ENCODE measurements at places on chromosomes 3 and 15.

DNA sequence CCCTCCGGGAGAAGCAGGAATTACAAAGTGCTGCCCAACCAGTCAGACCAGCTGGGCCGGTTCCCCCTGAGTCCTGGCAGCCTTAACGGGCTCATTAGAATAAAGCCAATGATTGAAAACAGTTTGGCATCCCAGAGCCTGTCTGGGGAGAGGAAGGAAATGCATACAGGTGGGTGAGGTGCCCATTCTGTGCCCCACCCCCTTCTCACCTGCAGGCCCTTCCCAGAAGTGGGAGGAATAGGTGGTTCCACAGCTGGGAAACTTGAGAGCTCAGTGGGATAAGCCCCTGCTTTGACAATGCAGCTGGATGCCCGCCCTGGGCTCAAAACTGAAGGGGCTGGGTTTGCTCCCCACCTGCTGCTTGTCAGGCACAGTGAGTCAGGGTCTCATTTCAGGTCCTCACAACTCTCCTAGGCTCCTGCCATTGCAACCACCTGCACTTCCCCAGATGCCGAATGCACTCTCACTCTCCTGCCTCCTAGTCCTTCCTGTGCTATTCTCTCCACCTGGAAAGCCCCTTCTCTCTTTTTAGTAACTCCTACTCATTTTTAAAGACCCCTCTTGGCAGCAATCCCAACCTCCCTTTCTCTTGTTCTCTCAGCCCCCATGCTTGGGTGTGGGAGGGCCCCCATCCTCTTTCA lies 5.5 kb upstream of the BUB1B start:
- no peak for DNase-seq

GRCh38 chr3:3125977-3126376 lies 763 bp upstream of the TRNT1 start:
- no peak for DNase-seq

DNA sequence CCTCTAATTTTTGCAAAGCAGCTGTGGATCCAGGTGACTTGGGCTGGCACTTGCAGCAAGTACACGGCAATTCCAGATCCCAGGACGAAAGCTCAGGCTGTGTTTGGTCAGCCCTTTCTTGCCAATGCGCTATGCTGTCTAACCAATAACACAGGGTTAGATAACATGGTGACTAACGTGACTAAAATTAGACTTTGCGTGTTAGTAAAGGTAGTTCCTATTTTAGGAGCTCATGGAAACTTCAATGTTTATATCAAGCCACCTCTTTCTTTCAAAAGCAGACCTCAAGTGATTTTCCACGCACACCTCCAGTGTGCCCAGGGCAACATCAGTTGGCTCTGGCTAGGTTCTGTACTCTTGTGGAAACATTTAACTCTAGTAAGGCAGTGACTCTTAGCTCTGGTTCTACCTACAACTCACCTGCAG lies 32.5 kb downstream of the CDCP1 start:
- DNase-seq, result no peak

DNA sequence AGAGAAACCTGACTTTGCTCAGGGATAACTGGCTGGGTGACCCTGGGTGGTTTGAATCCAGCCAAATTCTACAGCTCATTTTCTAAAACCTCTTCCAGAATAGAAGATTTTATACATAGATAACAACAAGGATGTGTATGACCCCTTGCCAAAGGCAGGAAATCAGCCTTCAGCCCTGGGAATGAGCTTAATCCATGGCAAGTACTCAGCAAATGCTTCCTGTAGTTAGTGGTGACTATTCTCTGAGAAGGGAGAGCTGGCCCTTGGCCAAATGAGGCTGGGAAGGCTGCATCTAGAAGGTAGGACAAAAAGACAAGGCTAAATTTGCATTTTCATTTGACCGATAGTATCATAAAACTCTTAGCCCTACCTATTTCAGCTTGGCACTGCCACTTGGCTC lies 4.6 kb upstream of the HACD3 start:
- no peak for DNase-seq

GRCh38 chr15:48893311-48893710 lies 15.4 kb downstream of the EID1 start:
- no peak for DNase-seq

- no peak for DNase-seq
Observed at GRCh38 chr3:185764980-185765370, 59.9 kb downstream of the IGF2BP2 start.

DNA sequence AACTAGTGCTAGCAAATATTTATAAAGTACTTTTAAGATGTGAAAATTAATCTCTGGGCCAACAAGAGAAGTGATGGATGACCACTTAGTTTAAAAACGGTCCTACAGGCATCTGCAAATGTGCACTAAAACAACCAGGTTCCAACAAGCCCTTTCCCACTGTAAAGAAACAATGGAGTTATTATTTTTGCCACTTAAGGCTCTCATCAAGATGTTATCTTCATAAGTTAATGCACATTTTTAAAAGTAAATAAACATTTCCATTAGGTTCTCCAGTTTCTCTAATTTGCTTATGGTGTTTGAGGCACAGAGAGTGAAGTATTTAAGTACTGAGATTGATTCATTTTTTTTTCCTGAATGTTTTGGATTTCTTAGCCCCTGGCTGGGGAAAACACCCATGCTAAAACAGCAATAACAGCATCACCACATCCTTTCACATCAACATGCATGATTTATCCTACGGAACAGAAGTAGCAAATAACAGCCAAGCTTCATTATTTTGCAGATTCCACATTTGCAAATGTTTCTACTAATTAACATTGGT lies 20.8 kb downstream of the ABI3BP start:
- DNase-seq, result no peak

GRCh38 chr15:78398076-78398825 lies 39.8 kb upstream of the IREB2 start:
- DNase-seq, result no peak

DNA sequence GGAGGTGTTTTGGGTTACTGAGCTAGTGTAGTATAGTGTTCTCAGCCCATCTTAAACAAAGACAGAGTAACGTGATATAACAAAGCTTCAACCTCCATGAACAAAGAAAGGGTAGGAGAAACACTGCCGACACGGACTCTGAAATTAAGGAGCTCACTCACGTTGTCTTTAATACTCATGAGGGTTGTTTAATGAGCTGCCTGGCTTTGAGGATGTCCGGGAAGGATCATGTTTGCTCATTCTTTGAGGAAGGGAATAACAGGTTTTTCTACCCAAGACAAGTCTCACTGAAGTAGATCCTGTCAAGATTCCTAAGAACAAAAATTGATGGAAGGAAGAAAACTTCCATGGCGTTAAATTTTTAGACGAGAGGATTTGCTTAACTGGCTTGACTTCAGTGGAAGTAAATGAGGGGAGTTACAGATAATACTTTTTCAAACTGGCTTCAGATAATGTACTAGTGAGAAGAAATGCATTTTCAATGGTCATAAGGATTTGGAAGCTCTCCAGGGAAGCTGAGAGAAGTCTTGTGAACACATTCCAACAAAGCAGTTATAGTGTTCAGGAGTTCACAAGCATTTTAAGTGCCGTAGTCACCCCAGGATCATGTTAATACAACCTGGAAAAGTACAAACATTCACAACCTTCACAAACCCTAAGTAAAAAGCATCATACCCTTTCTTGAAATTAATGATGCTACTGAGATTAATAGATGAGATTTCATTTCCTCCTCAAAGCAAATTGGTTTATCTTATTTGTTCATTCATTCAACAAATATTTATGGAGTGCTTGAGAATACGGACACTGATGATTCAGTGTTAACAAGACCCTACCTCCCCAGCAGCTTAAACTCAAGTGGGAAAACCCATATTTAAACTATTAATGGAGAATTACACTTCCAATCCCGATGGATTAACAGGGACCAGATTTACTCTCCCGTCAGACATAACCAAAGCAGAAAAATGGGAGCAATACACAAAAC lies 101.5 kb downstream of the SHQ1 start:
- no peak for DNase-seq

- DNase-seq, result no peak
Observed at GRCh38 chr3:16671690-16672089, 66.5 kb upstream of the DAZL start.

GRCh38 chr3:138148503-138148902 lies 16.3 kb upstream of the A4GNT start:
- no peak for DNase-seq

GRCh38 chr15:34501131-34501530 lies 63.5 kb upstream of the GOLGA8A start:
- DNase-seq, result no peak

GRCh38 chr15:86799226-86799625 lies 719.6 kb downstream of the AGBL1 start:
- DNase-seq, result no peak

DNA sequence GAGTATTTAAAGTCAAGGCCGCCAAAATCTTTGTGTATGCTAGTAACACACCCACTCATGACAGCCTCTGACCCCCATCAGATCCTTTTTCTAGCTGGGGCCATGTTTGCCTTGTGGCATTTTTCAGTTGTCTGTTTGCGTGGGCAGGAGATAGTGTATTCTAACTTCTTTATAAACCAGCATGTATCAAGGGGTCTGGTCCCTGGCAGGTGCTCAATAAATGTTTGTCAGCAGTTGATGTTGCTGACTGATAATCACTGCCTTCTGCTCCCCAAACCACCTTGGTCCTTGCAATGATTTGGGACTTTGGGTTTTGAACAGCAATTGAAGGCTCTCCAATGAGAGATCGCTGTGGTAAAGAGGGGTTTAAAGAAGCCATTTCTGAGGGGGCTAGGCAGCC lies 19.2 kb downstream of the RARB start:
- DNase-seq, result no peak

- DNase-seq, result no peak
Observed at GRCh38 chr3:46959161-46959511, 17.4 kb downstream of the CCDC12 start.

DNA sequence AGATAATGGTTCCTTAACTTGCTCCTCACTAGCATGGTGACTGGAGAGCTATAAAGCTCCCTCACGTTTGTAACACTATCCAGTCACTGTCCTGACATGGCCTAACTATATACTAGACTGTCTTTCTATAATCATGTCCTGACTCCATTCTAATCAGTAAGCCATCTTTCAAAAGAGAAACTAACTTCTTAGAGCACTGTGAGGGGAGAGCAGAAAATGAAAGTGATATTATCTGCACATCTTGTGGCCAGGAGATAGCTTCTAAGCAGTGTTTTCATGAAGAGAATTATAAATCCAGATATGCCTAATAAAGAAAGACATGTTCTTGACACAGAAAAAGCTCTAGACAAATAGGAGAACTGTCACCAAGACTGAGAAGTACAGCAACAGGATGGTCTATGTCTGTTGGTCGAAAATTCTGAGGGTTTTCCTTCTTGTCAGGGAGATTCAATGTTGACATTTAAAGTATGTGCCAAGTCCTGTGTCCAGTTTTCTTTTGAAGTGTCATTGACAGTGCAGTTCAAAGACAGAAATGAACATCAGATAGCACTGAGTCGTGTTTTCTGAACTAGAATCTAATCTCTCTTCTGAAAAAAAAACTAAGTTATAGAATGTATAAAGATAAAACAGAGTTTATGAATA lies 230.6 kb upstream of the PEX5L start:
- no peak for DNase-seq

DNA sequence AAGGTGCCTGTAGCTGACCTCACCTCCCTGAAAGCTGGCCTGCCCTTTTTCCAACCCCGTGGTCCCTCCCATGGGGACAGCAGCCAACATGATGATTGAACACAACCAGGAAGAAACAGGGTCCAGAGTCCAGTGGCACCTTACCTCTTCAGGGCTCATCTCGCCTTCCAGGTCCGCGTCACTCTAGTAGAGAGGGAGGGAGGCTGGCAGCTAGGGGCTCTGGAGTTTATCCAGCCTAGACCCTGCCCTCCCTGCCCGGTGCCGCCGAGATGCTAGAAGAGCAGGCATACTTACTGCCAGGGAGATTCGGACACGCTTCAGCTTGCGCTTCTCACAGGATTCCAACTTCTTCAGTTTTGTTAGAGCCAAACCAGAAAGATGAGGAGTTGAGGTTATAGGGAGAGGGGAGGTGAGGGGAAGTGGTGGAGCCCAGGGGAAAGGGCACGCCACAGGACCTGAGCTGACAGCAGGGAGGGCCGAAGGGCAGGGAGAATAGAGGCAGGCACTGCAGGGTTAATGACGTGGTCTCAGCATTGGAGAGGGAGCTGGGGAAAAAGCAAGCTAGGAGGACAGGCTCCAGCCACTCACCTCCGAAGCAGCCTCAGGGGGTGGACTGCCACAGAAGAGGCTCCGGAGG lies 9.1 kb downstream of the CLCN2 start:
- DNase-seq, result no peak

DNA sequence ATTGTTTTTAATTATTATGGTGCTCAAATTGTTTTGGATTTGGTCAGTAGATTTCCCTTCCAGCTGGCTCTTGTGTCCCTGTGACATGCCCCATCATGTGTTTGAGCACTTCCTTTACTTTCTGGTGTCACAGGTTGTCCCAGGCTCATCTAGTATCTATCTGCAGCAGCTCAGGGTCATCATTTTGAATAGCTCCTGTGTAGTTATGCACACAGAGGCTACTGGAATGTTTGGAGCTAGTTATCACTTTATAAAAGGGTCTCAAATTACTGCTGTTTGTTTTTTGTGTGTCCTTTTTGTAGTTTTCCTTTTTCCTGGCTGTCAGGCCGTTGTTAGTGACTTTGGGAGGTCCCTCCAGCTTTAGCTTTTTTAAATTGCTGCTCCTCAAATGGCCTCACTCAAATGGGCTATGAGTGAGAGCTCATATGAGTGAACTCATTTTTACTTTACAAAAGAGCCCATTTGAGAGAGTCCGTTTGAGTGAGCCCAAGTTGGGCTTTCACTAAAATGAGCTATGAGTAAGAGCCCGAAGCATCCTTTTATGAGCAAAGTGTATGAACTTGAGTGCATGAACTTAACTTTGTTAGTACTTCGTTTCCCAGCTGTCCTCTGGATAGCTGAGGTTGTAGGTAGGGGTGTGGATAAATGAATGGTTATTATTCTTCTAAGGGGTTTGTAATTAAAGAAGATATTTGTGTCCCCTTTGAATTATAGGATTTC lies 43.8 kb downstream of the SQOR start:
- no peak for DNase-seq

DNA sequence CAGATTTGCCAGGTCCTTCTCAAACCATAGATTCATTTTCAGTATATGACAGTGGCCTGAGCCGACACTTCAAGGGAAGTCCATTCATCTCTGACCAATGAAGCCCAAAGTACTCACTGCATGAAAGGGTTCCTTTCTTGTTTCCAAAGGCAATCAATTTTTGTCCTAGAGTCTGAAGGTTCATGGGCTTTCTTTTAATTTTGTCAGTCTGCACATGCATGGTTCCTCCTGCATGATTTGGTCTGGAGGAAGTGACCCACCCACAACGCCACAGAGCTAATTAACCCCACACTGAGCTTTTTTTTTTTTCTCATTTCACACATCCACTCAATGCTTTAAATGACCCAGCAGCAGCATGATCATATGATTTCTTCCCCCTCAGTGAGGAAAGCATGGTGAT lies 216.4 kb downstream of the TIGIT start:
- no peak for DNase-seq

All from ecto neural progenitor cell (in vitro differentiated cells).